ENCODE measurements at places on chromosomes 5 and 9.

- DNase-seq, result no peak
These were observed 14.3 kb downstream of the IL5 start for GRCh38 chr5:132528866-132529634.

DNA sequence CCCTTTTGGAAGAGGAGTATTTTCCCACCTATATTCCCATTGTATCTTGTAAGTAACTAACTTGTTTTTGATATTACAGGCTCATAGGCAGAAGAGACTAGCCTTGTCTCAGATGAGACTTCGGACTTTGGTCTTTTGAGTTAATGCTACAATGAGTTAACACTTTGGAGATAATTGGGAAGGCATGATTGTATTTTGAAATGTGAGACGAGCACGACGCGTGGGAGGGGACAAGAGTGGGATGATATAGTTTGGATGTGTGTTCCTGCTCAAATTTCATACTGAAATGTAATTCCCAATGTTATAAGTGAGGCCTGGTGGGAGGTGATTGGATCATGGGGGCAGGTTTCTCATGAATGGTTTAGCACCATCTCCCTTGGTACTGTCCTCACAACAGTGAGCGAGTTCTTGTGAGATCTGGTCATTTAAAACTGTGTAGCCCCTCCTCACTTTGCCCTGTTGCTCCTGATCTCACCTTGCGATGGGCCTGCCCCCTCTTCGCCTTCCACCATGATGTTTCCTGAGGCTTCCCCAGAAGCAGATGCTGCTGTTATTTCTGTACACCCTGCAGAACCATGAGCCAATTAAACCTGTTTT lies 721.5 kb upstream of the CTNND2 start:
- no peak for DNase-seq

GRCh38 chr9:79989079-79989478 lies 417.3 kb downstream of the TLE4 start:
- no peak for DNase-seq

DNA sequence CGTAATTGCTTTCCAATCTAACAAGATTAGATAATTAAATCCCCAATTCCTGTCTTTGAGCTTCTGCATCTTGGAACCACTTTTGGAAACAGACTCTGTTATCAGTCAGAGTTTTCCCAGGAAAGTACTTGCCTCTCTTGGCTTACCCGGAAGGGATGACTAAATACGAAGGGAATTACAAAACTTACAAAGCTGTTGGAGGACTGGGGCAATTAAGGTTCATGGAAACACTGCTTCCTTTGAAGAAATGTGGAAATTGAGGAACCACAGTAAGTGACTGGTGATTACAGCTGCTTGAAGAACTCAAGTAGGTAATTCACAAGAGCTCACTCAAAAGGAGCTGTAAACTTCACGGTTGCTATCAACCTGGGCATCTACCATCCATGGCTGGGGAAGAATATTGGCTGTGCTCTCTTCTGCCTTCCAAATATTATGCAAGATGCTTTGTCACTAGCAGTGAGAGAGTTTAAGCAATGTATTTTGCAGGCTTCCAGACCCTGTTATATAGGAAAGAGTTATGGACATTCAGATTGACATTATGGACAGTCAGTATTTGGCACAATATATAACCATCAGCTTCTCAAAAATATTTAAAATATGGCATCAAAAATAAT lies 104.6 kb upstream of the MAN2A1 start:
- DNase-seq, result no peak

- no peak for DNase-seq
These were observed 9.4 kb downstream of the LCP2 start for GRCh38 chr5:170288151-170288550.

DNA sequence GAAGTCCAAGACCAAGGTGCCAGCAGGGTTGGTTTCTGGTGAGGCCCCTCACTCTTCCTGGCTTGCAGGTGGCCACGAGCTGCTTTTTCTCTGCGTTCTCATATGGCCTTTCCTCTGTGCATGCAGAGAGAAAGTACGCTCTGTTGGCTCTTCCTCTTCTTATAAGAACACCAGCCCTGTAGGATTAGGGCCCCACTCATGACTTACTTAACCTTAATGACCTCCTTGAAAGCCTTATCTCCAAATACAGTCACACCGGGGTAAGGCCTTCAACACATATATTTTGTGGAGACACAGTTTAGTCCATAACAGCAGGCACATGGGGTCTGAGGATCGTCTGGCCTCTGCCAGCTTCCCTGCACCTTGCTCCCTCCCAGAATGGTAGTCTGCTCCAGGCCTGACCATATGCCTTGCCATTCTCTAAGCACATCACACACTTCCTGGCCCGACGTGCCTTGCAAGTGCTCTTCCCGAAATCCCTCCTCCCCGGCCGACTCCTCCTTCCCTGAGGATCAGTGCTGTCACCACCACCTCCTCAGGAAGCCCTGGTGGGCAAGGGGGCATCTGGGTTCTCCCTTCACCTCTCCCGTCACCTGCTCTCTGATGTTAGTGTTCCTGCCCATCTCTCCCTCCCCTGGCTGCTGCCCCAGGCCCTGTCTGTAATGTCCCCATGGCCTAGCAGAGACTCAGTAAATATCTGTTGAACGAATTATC lies 200.7 kb downstream of the AOPEP start:
- DNase-seq, result no peak

Measured in NCI-H1417 treated with DMSO at 0.1 percent for 48 hours (cell line).